ENCODE measurements at places on chromosomes 7 and 10. TPM values are rescaled to one million over a fixed set of nuclear protein-coding genes. Genes with fewer than 3 reads are reported as not detected.

The PRRT4 gene
- 0.20 TPM for total RNA-seq

The ADARB2 gene
- total RNA-seq, result 1.3 TPM

The FBXL15 gene
- total RNA-seq, result 15.7 TPM

The ARL5B gene
- total RNA-seq, result 12.7 TPM

The TBXAS1 gene
- total RNA-seq, result 2.1 TPM

The CYP2C9 gene
- not detected for total RNA-seq

The HOXA10 gene
- not detected for total RNA-seq

DNA sequence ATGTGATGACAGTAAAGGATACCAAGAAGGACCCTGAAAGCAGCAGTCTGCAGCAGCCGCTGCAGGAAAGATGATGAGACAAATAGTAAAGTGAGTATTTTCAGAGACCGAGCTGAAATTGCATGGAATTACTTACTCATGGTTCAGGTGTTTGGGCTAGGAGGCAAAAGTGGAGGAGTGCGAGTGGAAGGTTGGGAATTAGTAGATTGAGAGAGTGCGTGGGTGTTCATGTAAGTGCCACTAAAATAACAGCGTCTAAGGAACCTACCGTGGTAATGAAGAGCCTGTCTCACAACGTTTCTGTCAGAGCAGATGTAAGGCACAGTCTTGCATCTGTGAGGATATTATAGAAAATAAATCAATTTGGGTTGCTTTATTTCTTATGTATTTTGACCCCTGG lies 48.3 kb upstream of the FMC1 start:
- no peak for DNase-seq

- no peak for DNase-seq
These were observed 314.2 kb upstream of the GNAI1 start for GRCh38 chr7:79820387-79820786.

- no peak for DNase-seq
These were observed 99.2 kb upstream of the PIK3CG start for GRCh38 chr7:106765727-106766355.

DNA sequence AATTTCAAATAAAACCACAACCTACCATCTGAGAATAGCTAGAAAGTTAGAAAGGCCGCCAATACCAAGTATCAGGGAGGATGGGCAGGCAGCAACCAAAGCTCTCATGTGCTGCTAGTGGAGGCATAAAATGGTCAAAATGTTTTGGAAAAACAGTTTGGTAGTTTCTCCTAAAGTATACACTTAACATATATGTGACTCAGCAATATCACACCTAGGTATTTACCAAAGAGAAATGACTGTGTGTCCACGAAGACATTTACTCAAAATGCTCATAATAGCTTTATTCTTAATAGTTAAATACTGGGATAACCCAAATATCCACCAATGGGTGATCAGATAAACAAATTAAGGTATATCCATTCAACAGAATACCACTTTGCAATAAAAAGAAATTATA lies 14.3 kb downstream of the RHEB start:
- DNase-seq, result no peak

GRCh38 chr10:58818900-58819299 lies 306.2 kb downstream of the BICC1 start:
- DNase-seq, result no peak

- DNase-seq, result no peak
These were observed 9.4 kb upstream of the FAM170B start for GRCh38 chr10:49143249-49143648.

- no peak for DNase-seq
These were observed 11.9 kb downstream of the PSTK start for GRCh38 chr10:122992031-122992585.

DNA sequence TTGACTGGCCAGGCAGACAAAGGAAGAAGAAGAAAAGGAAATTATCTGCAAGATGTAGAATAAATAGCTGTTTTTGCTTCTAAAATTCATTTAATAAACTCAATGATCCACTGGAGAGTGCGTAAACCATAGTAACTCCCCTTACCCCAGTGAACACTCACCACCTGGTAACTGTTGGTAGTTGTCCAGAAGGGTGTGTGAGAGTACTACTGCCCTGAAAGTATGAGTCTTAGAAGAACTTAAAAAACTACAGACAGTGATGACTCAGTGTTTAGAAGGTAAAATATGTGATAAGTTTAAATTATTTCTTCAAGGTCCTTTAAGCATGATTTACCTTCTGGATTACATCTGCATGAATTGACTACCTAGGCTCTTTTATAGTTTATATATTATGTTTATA lies 53.0 kb upstream of the SEMA3A start:
- no peak for DNase-seq

- no peak for DNase-seq
These were observed 147.5 kb downstream of the WDR37 start for GRCh38 chr10:1203704-1204103.

- DNase-seq, result no peak
These were observed 271.9 kb downstream of the ADARB2 start for GRCh38 chr10:1465418-1465911.

GRCh38 chr10:33706746-33707145 lies 372.3 kb upstream of the NRP1 start:
- DNase-seq, result no peak

DNA sequence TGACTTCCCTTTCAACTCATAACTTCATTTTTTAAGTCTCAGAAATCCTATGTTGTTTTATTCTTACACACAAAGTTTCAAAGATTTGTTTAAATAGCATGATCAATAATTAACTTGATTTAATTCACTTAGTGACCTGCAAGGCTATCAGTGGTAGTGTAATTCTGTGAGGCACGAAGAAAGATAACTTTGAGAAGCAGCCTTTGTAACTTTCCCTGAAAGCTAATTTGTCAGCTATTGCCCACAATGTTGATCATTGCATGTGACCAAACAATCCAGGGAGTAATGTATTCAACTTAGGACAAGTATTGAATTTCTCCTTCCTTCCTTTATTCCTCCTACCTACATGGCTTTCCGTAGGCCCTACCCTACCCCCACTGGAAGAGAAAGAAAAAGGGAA lies 111.0 kb downstream of the SEMA3D start:
- no peak for DNase-seq

DNA sequence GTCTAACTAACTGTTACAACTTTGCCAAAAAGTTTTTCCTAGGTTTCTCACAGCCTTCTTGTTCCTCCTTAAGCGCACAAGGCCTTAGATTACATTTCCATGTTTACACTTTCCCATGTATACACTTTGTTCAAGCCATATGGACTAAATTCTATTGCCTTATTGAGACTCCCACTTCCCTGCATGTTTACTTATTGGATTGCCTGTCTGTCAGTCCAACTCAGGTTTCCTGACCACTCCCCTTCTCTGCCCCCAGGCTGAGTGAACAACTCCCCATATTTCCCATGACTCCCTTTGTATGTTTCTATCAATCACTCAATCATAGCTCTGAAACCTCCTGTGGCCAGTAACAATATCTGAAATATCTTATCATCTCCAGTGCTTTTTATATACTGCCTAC lies 43.0 kb downstream of the SLC25A40 start:
- no peak for DNase-seq

- DNase-seq, result no peak
These were observed 252.7 kb upstream of the PLXDC2 start for GRCh38 chr10:19563388-19564141.

- DNase-seq, result no peak
These were observed 10.0 kb upstream of the PROSER2 start for GRCh38 chr10:11813177-11813576.

- no peak for DNase-seq
These were observed 96.2 kb upstream of the INSIG1 start for GRCh38 chr7:155201325-155202087.

DNA sequence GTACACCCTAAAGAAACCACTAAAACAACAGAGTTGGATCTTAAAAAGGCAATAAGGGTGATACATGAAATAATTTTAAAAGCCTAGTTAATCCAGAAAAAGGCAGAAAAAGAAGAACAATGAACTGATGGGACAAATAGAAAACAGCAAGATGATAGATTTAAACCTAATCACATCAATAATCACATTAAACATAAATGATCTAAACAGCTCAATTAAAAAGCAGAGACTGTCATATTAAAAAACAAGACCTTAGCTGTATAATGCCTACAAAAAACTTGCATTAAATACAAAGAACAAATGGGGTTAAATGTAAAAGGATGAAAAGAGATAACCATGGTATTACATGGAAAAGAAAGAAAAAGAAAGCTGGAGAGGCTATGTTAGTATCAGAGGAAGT lies 96.2 kb downstream of the RTKN2 start:
- no peak for DNase-seq

GRCh38 chr10:64586934-64587503 lies 1065.8 kb downstream of the REEP3 start:
- DNase-seq, result no peak

GRCh38 chr7:16905300-16906044 lies 23.7 kb upstream of the AGR3 start:
- DNase-seq, result no peak

DNA sequence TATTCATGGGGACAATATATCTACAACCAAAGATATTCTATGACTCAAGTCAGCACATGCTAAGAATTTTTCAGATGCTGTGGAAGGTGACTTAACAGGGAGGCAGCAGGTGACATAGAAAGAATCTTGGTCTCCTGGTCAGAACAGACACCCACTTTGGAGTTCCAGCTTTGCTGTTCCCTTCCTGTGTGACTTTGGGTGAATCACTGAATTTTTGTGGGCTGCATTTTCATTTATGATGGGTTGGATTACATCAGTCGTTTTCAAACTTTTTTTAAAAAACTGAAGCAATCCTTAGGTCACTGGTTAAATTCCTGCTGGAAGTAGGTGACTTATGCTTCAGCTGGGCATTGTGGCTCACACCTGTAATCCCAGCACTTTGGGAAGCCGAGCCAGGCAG lies 24.9 kb downstream of the RGR start:
- DNase-seq, result no peak

DNA sequence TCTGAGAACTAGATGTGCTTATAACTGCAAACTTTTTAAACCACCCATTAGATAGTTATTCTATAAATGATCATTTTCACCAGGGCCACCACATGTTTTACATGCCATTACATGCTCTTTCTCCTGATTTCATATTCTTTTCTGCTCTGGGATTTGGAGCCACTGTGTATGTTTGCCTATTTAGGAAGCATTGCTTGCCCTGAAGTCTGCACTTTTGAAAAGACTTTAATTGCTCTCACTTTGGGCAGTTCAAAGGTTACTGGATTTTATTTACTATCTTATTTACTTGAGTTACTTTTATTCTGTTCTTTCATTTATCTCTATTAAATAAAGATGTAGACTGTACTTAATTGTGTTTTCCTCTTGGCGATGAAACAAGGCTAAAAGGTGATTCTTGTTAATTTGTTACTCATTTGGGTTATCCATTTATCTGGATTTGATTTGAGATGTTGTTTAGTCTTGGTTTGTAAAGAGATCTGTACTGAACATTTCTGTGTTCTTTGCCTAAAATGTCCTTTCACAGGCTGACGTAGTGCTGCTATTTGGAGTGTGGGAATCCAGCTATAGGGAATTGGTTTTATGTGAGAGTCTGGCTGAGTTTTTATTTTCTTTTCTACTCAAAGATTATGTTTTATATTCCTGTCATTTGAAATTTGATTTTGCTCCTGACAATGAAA lies 88.8 kb downstream of the SUGCT start:
- no peak for DNase-seq

All from activated CD8-positive, alpha-beta T cell treated with anti-CD3 and anti-CD28 coated beads for 36 hours (primary cell).